T follicular helper cell (primary cell): ENCODE measurements at places on chromosomes 16 and 17.
A peak's percentile ranks its signal among the peaks of the same experiment; 100 is the strongest.

GRCh38 chr17:7191571-7192270 is 12.6 kb upstream of the ASGR1 start:
- no peak for DNase-seq

- DNase-seq, result peak; percentile 18
These were observed 111.4 kb downstream of the UTP18 start for GRCh38 chr17:51371732-51372151.

DNA sequence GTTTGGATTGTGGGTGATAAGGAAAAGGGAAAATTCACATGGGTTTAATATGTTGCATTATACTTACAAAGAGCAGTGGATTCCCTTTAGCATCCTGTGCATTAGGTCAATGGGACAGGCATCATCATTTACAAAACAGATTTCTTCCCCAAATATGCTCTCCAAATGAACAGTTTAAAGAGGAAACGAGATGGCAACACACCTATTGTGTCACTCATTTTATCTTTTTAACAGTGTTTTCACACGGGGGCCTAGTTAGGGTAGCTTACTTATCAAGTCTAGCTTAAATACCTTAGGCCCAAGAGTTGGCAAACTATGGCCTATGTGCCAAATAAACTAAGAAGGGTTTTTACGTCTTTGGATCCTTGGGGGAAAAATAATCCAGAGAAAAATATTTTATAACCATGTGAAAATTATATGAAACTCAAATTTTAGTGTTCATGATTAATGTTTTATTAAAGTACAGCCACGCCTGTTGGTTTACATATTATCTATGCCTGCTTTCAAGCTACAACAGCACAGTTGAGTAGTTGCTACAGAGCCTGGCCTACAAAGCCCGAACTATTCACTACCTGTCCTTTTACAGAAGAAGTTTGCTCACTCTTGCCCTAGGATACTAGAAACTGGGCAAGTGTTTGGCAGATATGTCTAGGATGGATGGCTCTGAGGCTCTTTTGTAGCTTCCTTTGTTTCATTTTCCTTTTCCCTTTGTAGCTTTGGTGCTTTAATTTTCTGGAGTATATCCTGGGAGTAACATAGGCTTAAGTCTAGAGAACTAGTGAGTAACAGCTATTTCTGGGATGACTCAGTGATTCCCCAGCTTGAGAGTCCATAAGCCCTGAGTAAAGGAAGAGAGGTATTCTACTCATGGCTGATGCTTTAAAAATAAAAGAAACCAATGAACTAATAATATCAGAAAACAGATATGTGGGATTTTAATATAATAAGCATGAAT is 12.4 kb downstream of the NUP93 start:
- no peak for DNase-seq

- DNase-seq, result no peak
These were observed 96.9 kb downstream of the SKAP1 start for GRCh38 chr17:48333034-48333530.

DNA sequence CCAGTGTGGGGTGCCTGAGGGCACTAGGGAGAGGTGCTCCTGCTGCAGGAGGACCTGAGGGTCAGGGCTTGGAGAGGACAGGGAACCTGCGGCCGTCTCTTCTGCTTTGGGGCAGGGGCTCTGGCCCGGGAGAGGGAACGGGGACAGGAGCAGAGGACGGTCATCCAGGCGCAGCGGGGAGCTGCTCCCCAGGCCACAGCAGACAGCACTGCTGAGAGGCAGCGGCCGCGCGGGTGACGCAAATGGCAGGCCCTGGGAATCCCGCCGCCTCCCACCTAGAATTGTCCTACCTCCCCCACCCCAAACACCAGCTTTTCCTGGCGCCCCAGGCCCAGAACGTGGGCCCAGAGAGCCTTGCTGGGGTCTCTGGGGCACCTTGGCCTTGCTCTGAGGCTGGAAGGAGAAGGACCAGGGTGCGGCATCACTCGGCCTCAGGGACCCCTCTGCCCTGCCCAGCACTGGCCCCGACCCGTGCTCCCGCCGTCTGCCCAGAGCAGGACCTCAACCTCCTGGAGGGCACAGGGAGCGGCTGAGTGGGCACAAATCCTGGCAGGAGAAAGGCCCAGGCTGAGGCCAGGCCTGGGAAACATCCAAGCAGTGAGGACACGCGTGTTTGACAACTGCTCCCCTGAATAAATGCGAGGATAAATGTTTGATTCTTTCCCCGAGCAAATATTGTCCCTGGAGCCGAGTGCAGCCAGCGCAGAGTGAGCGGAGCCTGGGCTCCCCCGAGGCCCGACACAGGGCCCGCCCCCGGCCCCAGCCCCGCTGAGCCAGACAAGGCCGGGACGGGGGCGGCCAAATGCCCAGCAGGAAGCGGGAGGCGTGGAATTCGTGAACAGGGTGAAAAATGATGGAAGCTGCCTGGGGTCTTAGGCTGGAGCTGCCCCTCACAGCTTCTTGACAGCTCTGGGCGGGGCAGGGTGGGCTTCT is 8.5 kb downstream of the SSTR5 start:
- DNase-seq, result no peak

GRCh38 chr16:66580605-66581209 is 1.4 kb downstream of the CMTM2 start:
- no peak for DNase-seq

- no peak for DNase-seq
These were observed 11.9 kb downstream of the KIF19 start for GRCh38 chr17:74337834-74338500.

DNA sequence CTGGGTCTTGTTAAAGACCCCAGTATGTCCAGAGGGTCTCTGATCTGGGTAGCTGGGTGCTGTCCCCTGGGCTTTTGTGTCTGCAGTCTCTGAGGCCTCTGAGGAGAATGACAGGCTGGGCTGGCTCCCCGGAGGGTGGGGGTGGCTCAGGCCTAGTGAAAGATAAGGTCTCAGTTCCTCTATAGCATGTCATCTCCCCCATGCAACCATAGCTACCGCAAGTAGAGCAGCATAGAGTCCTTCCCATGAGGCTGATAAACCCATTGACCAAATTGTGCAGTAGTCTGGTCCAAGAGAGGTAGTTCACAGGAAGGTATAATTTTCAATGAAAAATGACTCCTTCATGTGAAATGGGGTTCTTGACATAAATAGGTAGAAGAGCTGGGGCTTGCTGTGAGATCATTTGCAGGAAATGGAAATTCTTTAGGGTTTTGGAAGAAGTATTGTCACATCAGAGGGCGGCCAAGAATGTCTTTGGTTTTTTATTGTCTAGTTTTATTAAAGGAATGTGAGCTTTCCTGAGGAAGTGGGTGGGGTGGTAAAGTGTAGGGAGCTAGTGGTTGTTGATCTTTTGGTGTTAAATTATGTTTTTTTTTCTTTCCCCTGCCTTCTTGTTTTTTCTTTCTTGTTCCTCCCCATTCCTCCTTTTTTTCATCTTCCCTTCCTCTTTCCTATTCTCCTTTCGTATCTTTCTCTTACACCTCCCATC is 21.0 kb downstream of the SLC7A6OS start:
- no peak for DNase-seq
